Hematopoietic multipotent progenitor cell treated with erythropoietin and hydrocortisone succinate and interleukin-3 and kit ligand, for 15 days (in vitro differentiated cells): ENCODE measurements at places on chromosomes 2 and 18.

DNA sequence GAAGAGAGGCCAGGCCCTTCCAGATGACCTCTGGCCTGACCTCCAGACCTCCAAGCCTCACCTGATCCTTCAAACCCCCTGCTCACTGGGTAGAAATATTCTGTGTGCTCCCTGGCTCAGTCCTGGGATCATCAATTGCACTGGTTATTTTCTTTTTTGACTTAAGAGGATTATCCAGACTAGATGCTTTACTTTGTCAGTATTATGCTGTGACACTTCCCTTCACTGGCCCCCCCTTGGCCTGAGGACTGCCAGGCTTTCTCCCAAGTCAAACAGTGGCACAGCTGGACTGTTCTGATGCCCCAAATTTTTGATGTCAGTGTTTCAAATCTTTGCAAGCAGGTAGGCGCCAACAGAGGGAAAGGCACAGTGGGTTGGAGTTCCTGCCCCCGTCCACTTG is 156.3 kb upstream of the SKOR2 start:
- DNase-seq: no peak

DNA sequence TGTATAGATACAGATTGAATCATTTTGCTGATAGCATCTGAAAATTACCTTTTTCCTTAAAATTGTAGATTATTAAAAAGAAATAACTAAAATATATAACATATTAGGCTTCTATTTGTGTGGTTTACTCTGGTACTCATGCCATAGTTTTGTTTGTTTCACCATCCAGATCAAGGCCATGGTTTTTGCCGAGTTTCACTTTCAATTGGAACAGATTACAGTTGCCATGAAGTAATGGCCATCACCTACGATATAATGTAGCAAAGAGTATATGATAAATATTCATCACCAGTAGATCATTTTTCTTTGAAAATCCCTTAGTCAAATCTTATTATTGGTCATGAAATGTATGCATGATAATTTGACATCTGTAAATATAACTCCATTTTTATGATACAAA is 11.9 kb upstream of the DNAH7 start:
- DNase-seq: no peak

DNA sequence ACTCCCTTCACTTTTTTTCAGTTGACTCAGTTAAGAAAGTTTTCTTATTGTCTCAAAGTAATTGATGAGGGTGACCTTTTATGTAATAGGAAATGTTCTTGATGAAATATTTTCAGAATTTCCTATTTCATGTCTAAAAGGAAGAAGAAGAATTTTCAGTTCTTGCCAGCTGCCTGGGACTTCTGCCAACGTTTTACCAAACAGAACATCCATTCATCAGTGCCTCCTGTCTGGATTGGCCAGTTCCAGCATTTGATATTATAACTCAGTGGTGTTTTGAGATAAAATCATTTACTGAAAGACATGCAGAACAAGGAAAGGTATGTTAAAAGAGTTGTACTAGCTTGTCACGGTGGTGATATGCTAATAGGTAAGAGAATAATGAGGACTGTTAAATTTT is 104.7 kb upstream of the MYO3B start:
- DNase-seq: no peak

GRCh38 chr2:239674101-239674980 is 273.5 kb upstream of the HDAC4 start:
- no peak for DNase-seq

GRCh38 chr2:187640926-187641510 is 86.8 kb upstream of the TFPI start:
- DNase-seq: no peak

- no peak for DNase-seq
Measured at GRCh38 chr2:109065391-109065734, 63.6 kb upstream of the SH3RF3 start.

- DNase-seq: no peak
Measured at GRCh38 chr2:84807063-84807485, 73.8 kb downstream of the TRABD2A start.

DNA sequence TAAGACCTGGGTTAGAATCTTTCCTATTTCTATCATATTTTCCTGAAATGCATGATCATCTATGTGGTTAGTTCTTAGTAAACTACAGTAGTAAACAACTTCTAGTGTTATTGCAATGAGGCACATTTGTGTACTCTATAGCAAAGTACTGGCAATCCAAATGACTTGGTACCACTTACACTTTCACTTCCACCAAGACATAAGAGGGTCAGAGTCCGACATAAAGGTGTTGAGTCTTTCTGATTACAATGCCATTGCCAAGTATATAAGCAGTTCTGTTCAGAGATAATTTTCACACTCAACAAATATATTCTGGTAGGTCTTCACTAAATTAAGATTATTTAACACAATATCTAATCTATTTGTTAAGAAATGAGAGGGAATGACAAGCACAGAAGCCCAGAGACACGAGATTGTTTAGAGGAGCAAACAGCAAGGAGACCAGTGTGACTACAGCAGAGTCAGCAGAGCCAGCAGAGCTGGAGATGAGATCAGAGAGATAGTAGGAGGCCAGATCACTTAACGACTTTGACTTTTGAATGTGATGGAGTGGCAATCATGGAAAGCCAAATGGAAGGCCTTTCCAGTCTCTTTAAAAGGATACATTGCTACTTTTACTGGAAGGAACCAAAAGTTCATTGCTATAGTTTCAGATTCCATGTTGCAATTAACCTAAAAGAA is 27.5 kb downstream of the SOS1 start:
- no peak for DNase-seq

GRCh38 chr2:135179689-135180088 is 127.6 kb downstream of the RAB3GAP1 start:
- DNase-seq: no peak

DNA sequence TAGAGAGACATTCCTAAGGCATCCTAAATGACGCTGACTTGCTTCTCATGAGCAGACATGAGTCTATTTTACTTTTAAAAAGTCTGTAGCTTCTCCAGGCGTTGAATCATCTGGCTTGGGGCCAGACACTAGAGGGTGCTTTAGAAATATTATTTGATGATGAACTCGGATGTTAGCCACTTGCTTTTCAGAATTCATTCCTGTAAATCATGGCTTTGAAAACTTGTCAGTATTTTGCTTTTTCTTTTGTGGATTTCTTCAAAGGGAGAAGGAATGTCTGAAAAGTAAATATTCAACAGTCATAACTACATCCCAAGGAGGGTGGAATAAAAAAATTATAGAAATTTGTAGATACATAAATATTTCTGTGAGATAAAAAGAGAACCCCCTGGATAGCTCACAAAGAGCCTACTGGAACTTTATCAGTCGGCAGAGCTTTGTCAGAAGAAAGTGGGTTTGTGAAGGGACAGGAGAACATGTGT is 370.8 kb downstream of the OSR1 start:
- DNase-seq: no peak

DNA sequence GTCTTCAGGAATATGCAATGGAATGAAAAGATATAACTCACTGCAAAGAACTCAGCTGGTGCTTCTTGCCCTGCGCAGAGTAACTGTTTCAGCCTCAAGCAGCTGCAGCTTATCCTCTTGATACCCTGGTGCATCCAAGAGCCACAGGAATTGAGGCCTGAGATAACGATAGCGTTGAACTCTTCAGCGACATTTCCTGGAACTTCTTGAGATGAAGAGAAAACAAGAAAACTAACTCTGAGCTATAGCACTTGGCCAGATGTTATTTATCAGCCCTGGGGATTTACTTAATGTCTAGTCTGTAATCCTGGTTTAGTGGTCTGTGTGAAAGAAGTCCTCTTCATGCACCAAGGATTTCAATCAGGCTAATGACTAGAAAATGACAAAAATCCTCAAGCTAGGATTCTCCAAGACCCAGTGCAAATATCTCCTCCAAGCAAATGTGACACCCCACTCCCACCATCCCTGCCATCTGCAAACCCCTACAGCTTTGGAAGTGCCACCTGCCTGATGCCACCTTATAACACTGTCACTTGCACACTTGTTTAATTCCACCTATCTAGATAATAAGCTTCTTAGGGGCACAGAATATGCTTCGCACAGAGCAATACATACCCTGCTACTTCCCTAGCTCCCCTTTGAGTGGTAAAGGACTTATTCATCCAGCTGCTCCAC is 40.6 kb downstream of the EHD3 start:
- no peak for DNase-seq

- no peak for DNase-seq
Measured at GRCh38 chr2:10579441-10579840, 110.3 kb downstream of the NOL10 start.

- DNase-seq: no peak
Measured at GRCh38 chr2:189937691-189938090, 124.8 kb downstream of the MSTN start.

- DNase-seq: no peak
Measured at GRCh38 chr2:223576873-223577272, 25.3 kb downstream of the SCG2 start.

- no peak for DNase-seq
Measured at GRCh38 chr18:41665210-41665609, 289.8 kb upstream of the PIK3C3 start.

DNA sequence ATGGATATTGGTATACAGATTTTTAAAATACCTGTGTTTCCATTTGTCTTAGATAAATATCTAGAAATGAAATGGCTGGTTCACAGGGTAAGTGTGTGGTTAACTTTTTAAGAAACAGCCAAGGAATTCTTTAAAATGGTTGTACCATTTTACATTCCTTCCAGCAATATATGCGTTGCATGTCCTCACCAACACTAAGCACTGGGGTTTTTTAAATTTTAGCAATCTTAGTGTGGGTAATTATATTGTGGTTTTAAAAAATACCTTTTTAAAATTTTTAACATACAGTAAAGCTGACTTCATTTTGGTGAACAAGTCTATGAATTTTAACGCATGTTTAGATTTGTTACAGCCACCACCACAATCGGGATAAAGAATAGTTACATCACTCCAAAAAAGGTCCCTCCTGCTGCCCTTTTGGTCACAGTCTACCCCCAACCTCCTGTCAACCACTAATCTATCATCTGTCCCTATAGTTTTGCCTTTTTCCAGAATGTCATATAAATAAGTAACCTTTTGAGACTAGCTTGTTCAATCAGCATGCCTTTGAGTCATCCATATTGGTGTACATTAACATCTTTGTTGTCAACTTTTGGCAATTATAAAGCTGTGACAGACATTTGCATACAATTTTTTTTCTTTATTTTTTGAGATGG is 128.1 kb upstream of the MSTN start:
- DNase-seq: no peak

GRCh38 chr2:186590350-186590758 is 498 bp downstream of the ITGAV start:
- DNase-seq: no peak

DNA sequence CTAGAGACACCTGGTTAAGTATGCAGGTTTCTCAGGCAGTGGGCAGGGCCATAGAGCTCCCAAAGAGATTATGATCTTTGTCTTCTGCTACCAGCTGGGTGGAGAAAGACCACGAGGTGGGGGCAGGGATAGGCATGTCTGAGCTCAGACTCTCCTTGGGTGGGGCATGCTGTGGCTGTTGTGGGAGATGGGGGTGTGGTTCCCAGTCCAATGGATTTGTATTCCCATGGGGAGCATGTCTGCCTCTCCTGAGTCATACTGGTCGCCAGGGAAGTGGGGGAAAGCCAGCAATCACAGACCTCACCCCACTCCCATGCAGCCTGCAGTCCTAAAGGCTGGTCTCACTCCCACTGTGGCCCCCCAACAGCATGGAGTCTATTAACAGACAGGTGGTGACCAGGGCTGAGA is 31.4 kb upstream of the RHOB start:
- no peak for DNase-seq

- DNase-seq: no peak
Measured at GRCh38 chr2:128040166-128040771, 12.4 kb upstream of the SAP130 start.

DNA sequence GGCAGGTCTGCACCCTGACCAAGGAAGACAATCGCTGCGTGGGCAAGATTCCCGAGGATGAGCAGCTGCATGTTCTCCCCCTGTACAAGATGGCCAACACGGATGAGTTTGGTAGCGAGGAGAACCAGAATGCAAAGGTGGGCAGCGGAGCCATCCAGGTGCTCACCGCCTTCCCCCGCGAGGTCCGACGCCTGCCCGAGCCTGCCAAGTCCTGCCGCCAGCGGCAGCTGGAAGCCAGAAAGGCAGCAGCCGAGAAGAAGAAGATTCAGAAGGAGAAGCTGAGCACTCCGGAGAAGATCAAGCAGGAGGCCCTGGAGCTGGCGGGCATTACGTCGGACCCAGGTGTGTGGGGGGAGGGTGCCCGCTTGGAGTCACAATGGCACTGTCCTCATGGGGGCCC is 48.4 kb downstream of the BOLA3 start:
- no peak for DNase-seq

- DNase-seq: no peak
Measured at GRCh38 chr2:725468-725867, 48.3 kb upstream of the TMEM18 start.

DNA sequence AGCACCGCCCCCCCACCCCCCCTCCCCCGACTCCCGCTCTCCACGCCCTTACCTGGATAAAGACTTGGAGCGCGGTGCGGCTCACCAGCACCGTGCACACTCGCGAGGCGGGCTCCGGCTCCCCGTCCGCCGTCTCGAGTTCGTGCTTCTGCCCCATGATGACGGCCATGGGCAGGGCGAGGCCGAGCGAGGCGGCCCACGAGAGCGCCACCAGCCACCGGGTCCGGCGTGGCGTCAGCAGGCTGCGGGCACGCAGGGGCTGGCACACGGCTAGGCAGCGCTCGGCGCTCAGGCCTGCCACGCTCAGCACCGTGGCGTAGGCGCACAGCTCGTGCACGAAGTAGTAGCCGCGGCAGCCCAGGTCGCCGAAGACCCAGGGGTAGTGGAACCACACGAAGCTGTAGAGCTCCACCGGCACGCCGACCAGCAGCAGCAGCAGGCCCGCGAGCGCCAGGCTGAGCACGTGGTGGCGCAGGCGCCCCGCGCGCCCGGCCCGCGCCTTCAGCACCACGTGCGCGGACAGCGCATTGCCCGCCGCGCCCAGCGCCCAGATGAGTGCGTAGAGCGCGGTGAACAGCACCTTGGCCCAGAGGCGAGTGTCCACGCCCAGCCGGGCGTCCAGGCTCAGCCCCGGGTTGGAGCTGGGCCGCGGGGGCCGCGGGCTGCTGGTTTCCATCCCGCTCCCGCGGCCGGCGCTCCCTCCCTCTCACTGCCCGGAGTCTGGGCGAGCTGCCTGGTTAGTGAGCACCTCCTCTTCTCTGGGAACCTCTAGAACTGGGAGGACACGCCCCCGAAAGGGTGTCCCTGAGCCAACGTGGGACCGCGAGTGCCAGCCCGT is at the start of gene NTSR2:
TSS of gene NTSR2 (minus strand) at position 742 of the 838 bp plus-strand sequence. CDS start at position 676, 66 bp downstream.
- no peak for DNase-seq

- DNase-seq: no peak
Measured at GRCh38 chr2:139864821-139865302, 1084.7 kb upstream of the NXPH2 start.

DNA sequence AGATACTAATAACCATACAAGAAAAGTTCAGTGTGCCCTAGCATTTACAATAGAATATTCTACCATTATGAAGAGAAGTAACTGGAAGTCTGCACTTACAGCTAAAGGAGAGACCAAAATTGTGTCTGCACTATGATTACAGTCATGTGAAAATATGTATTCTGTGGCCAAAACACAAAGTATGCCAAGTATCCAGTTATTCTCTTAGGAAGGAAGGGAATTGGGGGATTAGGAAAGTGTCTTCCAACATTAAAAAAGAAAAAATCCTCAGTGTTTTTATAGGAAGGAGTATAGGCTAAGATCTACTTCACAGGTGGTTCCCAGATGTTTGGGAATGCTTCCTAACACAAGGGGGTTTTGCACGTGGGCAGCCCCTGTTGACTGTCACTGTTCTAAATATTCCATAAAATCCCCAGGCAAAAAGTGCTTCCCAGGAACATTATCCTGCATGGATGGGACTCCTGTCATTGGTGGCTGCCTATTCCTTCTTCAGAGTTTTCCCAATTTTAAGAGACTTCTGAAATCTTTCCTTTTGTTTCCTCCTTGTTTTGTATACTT is 180.2 kb upstream of the KLHL29 start:
- no peak for DNase-seq
